ENCODE measurements at places on chromosomes 6 and 20. TPM values are rescaled to one million over a fixed set of nuclear protein-coding genes. Genes with fewer than 3 reads are reported as not detected.

DNA sequence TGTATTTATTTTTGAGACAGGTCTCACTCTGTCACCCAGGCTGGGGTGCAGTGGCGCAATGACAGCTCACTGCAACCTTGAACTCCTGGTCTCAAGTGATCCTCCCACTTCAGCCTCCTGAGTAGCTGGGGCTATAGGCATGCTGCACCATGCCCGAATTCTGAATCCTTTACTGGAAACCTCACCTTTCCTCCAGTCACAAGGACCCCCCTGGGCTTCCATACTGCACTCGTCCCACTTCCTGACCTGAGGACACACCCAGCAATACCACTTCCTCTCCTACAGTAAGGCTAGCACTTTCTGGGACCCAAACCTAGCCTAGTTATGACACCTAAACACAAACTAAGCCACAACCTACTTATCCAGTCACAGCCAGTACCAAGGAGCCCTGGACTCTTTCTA lies 68.2 kb downstream of the FAM217A start:
- H3K27ac ChIP-seq = peak overlapping the region; percentile 37
- peaks cover 57% of the 10 kb centered on the region for H3K4me1 ChIP-seq
- peaks cover 10% of the 10 kb centered on the region for H3K36me3 ChIP-seq
- peak overlapping the region; percentile 49 for H3K4me3 ChIP-seq
- H3K27me3 ChIP-seq = no peaks in the 10 kb centered on the region
- peak; percentile 50 for DNase-seq

- no peaks in the 10 kb centered on the region for H3K27me3 ChIP-seq
- H3K27ac ChIP-seq = peak overlapping the region; percentile 41
- no peaks in the 10 kb centered on the region for H3K4me1 ChIP-seq
- peaks cover 11% of the 10 kb centered on the region for H3K36me3 ChIP-seq
- no peak overlapping the region for H3K4me3 ChIP-seq
Measured at GRCh38 chr6:37480951-37481534, 18.6 kb downstream of the CCDC167 start.

GRCh38 chr20:40502576-40502975 lies 186.5 kb downstream of the MAFB start:
- H3K4me1 ChIP-seq = no peaks in the 10 kb centered on the region
- H3K36me3 ChIP-seq = no peaks in the 10 kb centered on the region
- no peak overlapping the region for H3K27ac ChIP-seq
- no peak overlapping the region for H3K4me3 ChIP-seq

- H3K36me3 ChIP-seq = no peaks in the 10 kb centered on the region
- peaks cover 29% of the 10 kb centered on the region for H3K27me3 ChIP-seq
- DNase-seq = no peak
- H3K4me3 ChIP-seq = no peak overlapping the region
- no peaks in the 10 kb centered on the region for H3K4me1 ChIP-seq
Measured at GRCh38 chr6:17845598-17845997, 138.9 kb upstream of the NUP153 start.

Gene COL9A1
- total RNA-seq = not detected

Gene IFT52
- 15.8 TPM for total RNA-seq

- H3K4me3 ChIP-seq = no peak overlapping the region
- peaks cover 64% of the 10 kb centered on the region for H3K4me1 ChIP-seq
- no peaks in the 10 kb centered on the region for H3K27me3 ChIP-seq
- peak; percentile 72 for DNase-seq
Measured at GRCh38 chr6:137709424-137710236, 157.4 kb upstream of the TNFAIP3 start.

DNA sequence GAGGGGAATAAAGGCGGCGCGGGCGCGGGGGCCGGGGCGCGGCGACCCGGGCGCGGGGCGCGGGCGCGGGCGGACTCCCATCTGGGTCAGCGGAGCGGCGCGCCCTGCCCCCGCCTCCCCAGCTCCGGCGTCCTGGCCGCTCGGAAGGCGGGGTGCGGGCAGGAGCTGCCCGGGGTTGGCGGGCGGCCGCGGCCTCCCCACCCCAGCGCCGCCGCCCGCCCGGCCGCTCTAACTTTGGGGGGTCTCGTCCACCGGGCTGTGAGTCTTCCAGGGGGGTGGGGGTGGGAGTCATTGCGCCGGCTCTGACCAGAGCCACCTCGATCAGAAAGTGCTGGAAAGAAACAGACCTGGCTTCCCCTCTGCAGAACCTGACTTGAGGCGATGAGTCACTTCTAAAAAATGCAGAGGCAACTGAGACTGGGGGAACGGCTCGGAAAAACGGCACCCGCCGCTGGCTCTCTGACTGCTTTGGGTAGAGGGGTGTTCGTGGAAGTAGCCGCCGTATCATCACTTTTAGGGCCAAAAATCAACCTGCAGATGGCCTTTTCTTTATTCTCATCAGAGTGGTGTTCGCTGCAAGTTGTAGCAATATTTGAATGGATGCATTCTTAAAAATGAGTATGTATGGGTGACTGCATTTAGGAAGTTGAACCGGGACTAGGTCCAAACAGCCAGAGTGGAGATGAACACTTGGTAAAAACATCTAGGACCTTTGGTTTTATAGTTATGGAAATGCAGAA lies 667 bp downstream of the CAP2 start:
- H3K4me1 ChIP-seq = peaks cover 7% of the 10 kb centered on the region
- H3K4me3 ChIP-seq = peak overlapping the region; percentile 72
- no peak overlapping the region for H3K27ac ChIP-seq
- H3K27me3 ChIP-seq = peaks cover 59% of the 10 kb centered on the region
- no peaks in the 10 kb centered on the region for H3K36me3 ChIP-seq

- H3K4me3 ChIP-seq = no peak overlapping the region
- no peaks in the 10 kb centered on the region for H3K27me3 ChIP-seq
- no peaks in the 10 kb centered on the region for H3K36me3 ChIP-seq
- H3K27ac ChIP-seq = no peak overlapping the region
- no peaks in the 10 kb centered on the region for H3K4me1 ChIP-seq
Measured at GRCh38 chr20:14550655-14551054, 213.2 kb upstream of the FLRT3 start.

- peaks cover 8% of the 10 kb centered on the region for H3K27me3 ChIP-seq
- H3K27ac ChIP-seq = no peak overlapping the region
- H3K4me1 ChIP-seq = no peaks in the 10 kb centered on the region
- peak; percentile 46 for DNase-seq
- H3K36me3 ChIP-seq = no peaks in the 10 kb centered on the region
- H3K4me3 ChIP-seq = no peak overlapping the region
Measured at GRCh38 chr20:44089987-44090674, 96.9 kb downstream of the JPH2 start.

GRCh38 chr6:14910692-14911547 lies 334.9 kb upstream of the JARID2 start:
- DNase-seq = peak; percentile 45
- H3K36me3 ChIP-seq = no peaks in the 10 kb centered on the region
- H3K27me3 ChIP-seq = no peaks in the 10 kb centered on the region
- H3K27ac ChIP-seq = peak overlapping the region; percentile 22

DNA sequence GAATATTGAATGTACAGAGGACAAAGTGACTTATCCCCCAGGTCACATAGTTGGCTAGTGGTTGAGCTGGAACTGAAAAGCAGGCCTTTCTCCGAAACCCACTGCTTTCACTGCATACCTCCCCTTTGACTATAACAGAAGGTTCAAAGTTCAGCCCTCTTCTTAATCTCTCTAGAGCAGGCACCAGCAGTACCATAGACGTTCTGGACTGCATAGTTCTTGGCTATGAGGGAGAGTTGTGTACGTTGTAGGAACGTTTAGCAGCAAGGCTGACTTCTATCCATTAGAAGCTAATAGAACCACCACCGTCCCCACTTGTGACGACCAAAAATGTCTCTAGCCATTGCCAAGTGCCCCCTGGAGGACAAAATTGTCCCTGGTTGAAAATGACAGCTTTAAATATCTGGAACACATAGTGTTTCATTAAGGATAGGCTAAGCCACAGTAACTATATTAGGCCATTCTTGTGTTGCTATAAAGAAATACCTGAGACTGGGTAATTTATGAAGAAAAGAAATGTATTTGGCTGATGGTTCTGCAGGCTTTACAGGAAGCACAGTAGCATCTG lies 123.8 kb upstream of the MTHFD1L start:
- no peak overlapping the region for H3K4me3 ChIP-seq
- H3K4me1 ChIP-seq = no peaks in the 10 kb centered on the region
- peak; percentile 42 for DNase-seq
- no peaks in the 10 kb centered on the region for H3K36me3 ChIP-seq
- no peak overlapping the region for H3K27ac ChIP-seq
- H3K27me3 ChIP-seq = peaks cover 12% of the 10 kb centered on the region

GRCh38 chr6:107666084-107666980 lies 157.8 kb downstream of the SCML4 start:
- no peak overlapping the region for H3K4me3 ChIP-seq
- H3K27ac ChIP-seq = no peak overlapping the region
- H3K36me3 ChIP-seq = no peaks in the 10 kb centered on the region
- peaks cover 12% of the 10 kb centered on the region for H3K4me1 ChIP-seq

DNA sequence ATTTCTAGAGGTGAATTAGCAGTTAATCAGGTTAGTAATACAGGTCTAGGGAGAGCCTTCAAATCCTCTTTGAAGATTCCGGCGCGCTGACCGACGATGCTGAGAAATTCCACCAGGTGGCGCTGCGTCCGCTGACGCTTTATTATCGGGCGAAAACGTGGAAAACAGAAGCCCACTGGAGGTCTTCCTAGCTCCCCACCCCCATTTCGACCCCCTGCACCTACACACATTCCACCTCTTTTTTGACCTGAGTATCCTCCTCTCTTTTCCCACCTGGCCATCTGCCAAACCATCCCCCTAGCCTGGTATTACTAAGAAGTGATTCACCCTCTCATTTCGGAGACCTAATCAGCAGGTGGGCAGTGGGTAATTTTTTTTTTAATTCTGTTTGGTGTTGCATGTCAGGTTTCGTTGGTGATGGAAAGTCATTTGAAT lies 65.4 kb upstream of the RIN2 start:
- H3K4me3 ChIP-seq = no peak overlapping the region
- peaks cover 2% of the 10 kb centered on the region for H3K4me1 ChIP-seq
- peak; percentile 64 for DNase-seq
- H3K27me3 ChIP-seq = peaks cover 26% of the 10 kb centered on the region
- no peak overlapping the region for H3K27ac ChIP-seq
- H3K36me3 ChIP-seq = no peaks in the 10 kb centered on the region

Gene HCRTR2
- not detected for total RNA-seq

Gene RWDD2A
- 1.4 TPM for total RNA-seq

Gene ESR1
- total RNA-seq = 0.54 TPM

DNA sequence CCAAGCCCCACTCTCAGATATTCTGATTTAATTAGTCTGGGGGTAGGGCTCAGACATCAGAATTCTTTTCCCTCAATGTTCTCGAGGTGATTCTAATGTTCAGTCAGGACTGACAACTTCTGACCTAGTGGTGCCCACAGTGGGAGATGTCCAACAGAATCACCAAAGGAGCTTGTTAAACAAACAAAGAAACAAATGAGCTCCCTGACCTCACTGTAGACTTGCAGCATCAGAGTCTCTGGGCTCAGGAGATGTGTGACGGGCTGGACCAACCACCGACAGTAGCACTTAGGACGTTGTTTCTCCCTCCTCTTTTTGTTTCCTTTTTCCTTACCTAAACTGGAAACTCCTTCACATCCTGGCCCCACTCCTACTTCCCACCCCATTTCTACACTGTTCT lies 49.3 kb downstream of the CLIC5 start:
- no peaks in the 10 kb centered on the region for H3K27me3 ChIP-seq
- no peak overlapping the region for H3K27ac ChIP-seq
- H3K4me1 ChIP-seq = peaks cover 17% of the 10 kb centered on the region
- H3K36me3 ChIP-seq = no peaks in the 10 kb centered on the region

DNA sequence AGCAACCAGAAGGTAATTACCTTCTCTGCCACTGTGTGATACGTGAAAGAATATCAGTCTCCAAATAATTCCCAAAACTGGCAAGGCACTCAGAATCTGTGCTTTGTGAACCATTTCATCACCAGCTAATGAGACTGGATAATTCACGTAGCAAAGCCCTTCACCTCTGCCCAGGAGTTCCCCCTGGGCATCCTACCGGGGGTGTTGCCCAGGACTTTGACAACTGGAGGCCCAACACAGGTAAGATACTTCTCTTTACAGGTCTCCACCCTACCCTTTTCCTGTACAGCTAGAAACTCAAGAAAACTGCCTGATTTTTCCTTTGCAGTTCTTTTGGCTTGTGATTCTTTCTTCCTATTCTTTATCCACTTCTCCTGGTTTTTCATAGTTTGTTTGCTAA lies 2.7 kb upstream of the CD24 start:
- peaks cover 8% of the 10 kb centered on the region for H3K4me1 ChIP-seq
- H3K4me3 ChIP-seq = no peak overlapping the region
- DNase-seq = no peak
- H3K27ac ChIP-seq = no peak overlapping the region
- no peaks in the 10 kb centered on the region for H3K36me3 ChIP-seq
- H3K27me3 ChIP-seq = peaks cover 44% of the 10 kb centered on the region

Gene COL12A1
- total RNA-seq = 0.05 TPM

- no peaks in the 10 kb centered on the region for H3K27me3 ChIP-seq
- no peak overlapping the region for H3K4me3 ChIP-seq
- H3K36me3 ChIP-seq = peaks cover 2% of the 10 kb centered on the region
- H3K4me1 ChIP-seq = peaks cover 20% of the 10 kb centered on the region
- no peak overlapping the region for H3K27ac ChIP-seq
Measured at GRCh38 chr6:20572940-20573339, 38.7 kb downstream of the CDKAL1 start.

DNA sequence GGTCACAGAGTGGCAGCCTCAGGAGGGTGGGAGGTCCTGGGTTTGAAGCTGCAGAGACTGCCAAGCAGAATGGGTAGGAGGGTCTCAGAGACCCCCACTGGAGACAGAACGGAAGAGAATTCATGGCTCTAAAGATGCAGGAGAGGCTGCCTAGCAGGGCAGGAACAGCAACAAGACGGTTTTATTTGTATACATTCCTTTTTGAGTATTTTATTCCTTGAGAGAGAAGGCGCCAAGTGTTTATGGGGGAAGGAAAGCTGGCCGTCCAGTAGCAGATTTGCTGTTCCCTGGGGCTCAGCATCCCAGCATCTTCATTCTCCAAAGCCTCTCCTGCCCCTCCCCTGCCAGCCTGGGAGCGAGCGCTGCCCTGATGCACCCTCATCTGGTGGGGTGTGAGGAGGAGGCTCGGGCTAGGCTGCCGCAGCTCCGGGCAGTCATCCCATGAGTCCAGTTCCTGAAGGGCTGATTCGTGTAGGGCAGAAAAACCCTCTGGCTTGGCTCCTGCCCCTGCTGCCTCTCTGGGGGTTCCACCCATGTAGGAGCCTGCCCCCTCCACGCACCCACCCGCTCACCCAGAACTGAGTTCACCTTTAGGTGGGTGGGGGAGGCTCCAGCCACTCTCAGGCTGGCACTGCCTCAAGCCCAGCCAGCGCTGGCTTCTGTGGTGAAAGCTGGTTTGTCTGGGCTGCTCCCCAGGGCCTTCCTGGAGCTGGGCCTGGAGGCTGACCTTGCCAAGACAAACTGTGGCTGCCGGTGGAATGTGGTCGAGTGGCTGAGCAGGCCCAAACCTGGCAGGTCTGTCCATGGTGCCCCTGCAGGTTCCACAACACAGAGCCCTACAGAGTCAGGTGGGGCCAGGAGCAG lies 32.4 kb downstream of the CPXM1 start:
- H3K27ac ChIP-seq = no peak overlapping the region
- H3K4me3 ChIP-seq = no peak overlapping the region
- no peaks in the 10 kb centered on the region for H3K4me1 ChIP-seq
- no peaks in the 10 kb centered on the region for H3K36me3 ChIP-seq

Gene SPATA25
- total RNA-seq = 0.38 TPM

GRCh38 chr6:3560211-3560610 lies 103.4 kb upstream of the SLC22A23 start:
- no peaks in the 10 kb centered on the region for H3K4me1 ChIP-seq
- peaks cover 9% of the 10 kb centered on the region for H3K27me3 ChIP-seq
- no peak overlapping the region for H3K27ac ChIP-seq
- H3K36me3 ChIP-seq = no peaks in the 10 kb centered on the region

Data from activated naive CD4-positive, alpha-beta T cell treated with anti-CD3 and anti-CD28 coated beads for 36 hours (primary cell).